Activated CD4-positive, alpha-beta memory T cell treated with anti-CD3 and anti-CD28 coated beads, Interleukin-2, amount 10 ng/mL, durations not matched to agents 7 days and 5 days (primary cell): ENCODE measurements at places on chromosomes 1 and 21. TPM values are rescaled to one million over a fixed set of nuclear protein-coding genes. Genes with fewer than 3 reads are reported as not detected.

- H3K4me1 ChIP-seq, result peaks cover 45% of the 10 kb centered on the region
- H3K27ac ChIP-seq, result no peak overlapping the region
These were observed 26.5 kb upstream of the KHDRBS1 start for GRCh38 chr1:31987135-31987619.

- H3K27me3 ChIP-seq, result no peaks in the 10 kb centered on the region
- peaks cover 42% of the 10 kb centered on the region for H3K4me1 ChIP-seq
- H3K27ac ChIP-seq, result no peak overlapping the region
- peaks cover 4% of the 10 kb centered on the region for H3K36me3 ChIP-seq
- no peak for DNase-seq
These were observed 148.0 kb downstream of the GALNT2 start for GRCh38 chr1:230215031-230215430.

DNA sequence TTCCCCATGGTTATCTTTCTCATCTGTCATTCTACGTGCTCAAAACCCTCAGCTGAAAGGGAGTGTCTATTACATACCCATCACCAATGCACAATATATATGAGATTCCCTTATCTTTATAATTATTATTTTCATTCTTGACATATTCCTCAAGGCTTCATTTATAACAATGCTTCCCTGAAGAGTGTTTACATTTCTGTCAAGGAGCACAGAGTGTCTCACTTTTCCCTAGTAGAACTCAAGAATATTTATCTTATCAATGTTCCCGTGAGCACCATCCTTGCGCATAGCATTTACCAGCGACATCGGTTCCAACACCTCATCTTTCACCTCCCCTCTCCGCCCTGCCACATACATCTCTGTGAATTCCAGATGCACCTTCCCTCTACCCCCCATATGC, 250.6 kb downstream of the PLA2G4A start:
- H3K4me1 ChIP-seq, result no peaks in the 10 kb centered on the region
- no peaks in the 10 kb centered on the region for H3K27me3 ChIP-seq
- no peaks in the 10 kb centered on the region for H3K36me3 ChIP-seq
- no peak overlapping the region for H3K4me3 ChIP-seq
- no peak for DNase-seq

- H3K27me3 ChIP-seq, result peaks cover 2% of the 10 kb centered on the region
- H3K27ac ChIP-seq, result no peak overlapping the region
- no peak overlapping the region for H3K4me3 ChIP-seq
These were observed 59.0 kb upstream of the BTG3 start for GRCh38 chr21:17671733-17672132.

Gene FCRL5
- not detected for total RNA-seq

Gene BEST4
- total RNA-seq, result 1.3 TPM

DNA sequence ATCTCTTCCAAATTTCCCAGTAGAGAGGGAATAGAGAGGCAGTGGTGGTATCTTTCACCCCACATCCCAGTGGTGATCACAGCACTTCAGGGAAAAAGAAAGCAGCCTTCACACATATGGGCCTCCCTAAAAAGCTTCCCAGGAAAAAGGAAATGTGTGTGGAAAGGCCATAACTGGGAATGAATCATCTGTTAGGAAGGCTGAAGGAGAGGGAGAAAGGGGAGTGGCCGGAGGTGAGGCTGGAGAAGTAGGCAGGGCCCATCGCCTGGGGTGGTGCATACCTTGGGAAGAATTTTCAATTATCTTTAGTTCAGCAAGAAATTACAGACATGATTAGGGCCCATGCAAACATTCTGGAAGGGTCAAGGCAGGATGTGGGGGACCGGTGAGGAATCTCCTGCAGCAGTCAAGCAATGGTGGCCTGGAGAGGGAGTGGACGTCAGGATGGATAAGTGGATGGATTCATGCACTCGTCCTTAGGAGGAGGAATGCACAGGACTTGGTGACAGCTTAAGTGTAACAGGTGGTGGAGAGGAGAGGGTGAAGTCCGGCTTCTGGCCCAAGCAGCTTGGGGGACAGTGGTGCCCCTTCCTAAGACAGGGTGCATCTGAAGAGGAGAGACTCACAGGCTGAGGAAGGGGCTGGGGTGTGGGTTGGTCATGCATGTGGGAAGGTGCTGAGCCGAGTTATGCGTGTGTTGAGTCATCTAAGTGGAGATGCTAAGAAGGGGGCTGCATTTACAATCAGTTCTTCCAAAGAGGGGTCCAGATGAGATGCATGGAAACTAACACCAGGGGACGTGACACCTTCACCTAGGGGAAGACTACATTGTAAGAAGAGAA, 17.9 kb downstream of the HIVEP3 start:
- H3K27me3 ChIP-seq, result no peaks in the 10 kb centered on the region
- no peak overlapping the region for H3K4me3 ChIP-seq
- H3K4me1 ChIP-seq, result peaks cover 81% of the 10 kb centered on the region
- H3K36me3 ChIP-seq, result peaks cover 7% of the 10 kb centered on the region
- no peak for DNase-seq

DNA sequence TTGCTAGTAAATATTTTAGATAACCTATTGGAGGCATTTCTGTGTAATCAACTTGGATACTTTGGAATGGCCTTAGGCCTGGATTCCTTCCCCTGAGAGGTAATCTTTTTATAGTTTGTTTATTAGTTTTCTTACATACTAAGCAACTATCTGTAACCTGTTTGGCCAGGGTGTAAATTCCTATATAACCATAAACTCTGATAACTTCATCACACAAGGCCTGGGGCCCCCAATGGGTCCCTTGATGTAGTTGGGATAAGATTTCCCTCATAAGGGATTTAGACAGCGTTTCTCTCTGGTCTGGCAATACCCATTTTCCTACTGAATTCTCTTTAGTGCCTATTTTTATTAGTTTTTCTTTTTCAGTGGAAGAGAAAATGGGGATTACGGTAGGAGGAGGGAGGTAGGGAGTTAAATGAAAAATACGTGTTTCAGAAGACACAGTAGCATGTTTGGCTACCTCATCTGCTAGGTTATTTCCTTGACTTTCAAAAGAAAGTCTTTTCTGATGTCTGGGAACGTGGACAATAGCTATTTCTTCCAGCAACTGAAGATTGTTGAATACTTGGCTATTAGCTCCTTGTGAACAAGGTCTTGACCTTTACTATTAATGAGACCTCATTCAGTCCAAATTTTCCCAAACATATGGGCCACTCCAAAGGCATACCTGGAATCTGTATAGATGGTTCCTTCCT, 7.4 kb upstream of the AADACL3 start:
- no peak overlapping the region for H3K27ac ChIP-seq
- DNase-seq, result no peak
- no peak overlapping the region for H3K4me3 ChIP-seq
- H3K36me3 ChIP-seq, result no peaks in the 10 kb centered on the region
- no peaks in the 10 kb centered on the region for H3K4me1 ChIP-seq

DNA sequence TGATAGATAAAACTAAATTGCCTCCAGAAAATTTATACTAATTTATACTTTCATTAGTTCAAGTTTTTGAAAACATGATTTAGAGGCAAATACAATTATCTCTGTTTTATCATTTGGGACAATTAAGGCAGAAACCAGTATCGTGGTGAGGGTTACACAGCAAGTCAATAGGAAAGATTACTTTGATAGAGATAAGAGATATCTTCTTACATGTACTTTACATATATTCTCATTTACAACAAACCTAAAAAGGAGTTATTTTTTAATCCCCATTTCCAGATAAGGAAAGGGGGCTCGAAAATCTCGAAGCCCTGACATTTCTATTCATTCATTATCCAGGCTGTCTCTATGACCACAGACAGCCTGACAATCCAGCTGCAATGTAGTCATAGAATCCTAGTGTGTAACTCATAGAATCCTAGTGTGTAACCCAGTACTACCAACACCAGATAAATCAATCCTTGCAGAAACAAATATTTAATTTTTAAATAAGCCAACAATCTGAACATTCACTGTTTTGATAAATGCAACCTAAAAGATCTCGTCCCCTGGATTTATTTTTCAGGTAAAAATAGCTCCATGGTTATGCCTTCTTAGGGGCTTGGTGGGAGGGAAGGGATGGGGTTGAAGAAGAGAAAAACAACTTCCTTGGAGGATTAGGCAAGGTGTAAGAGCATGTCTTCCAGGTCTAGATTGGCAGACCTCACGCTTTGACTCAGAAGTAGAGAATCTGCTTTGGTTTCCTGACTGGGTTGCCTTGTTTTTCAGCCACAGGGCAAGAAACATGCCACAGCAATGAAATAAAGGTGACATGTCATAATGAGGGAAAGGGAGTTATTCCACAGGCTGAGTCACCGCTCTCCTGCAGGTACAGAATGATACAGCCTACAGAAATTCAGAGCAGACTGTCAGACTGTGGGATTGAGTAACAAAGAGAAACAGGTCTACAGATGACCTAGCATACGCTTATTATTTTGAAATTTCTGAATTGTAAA, 45.6 kb downstream of the IRF2BP2 start:
- H3K27me3 ChIP-seq, result no peaks in the 10 kb centered on the region
- H3K4me3 ChIP-seq, result no peak overlapping the region
- H3K27ac ChIP-seq, result no peak overlapping the region
- no peaks in the 10 kb centered on the region for H3K36me3 ChIP-seq

Gene ARHGEF10L
- not detected for total RNA-seq

Gene NECTIN4
- total RNA-seq, result not detected

Gene ANKRD34A
- total RNA-seq, result 3.7 TPM

DNA sequence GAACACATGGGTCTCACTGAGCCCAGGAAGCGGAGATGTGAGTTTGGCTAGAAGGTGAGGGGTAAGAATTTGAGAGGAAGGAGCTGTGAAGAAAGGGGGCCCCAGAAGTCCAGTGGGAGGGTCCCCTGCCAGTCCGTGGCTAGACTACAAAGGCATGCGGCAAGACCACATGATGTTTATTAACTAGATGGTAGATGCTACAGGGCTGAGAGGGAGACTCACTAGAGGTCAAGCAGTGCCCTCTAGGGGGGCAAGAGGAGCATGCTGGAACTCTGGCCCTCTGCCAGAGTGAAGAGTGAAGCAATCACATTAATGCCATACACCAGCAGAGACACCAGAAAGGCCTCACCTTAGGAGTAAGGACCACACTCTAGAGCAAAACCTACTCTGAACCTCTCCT, 12.2 kb downstream of the KIAA0319L start:
- DNase-seq, result peak; percentile 59
- no peak overlapping the region for H3K27ac ChIP-seq
- no peaks in the 10 kb centered on the region for H3K27me3 ChIP-seq

DNA sequence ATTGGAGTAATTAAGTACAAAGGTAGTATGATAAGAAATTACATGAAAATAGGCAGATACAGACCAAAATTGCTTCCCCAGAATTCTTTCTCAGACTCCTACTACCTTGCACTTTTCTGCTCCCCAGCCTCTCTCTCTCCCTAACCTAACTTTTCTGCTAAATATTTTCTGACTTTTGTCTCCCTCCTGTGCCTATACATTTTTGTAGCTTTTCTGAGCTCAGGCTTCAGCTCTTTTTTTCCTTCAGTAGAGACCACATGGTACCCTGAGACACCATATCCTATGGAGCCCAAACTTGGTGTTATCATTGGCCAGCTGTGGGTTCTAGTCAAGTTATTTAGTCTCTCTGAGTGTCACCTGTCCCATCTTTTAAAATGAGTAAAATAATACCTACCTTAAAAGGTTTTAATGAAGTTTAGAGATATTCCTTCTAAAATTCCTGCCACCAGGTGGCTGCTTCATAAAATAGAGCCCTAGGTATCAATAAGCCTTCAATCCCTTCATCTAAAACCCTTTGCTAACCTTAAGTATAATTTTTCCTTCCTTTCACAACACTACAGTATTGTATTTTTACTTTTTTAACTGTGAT, 237.6 kb upstream of the DUSP10 start:
- H3K27me3 ChIP-seq, result peaks cover 4% of the 10 kb centered on the region
- H3K27ac ChIP-seq, result no peak overlapping the region
- no peaks in the 10 kb centered on the region for H3K4me1 ChIP-seq
- H3K36me3 ChIP-seq, result no peaks in the 10 kb centered on the region
- DNase-seq, result no peak
- no peak overlapping the region for H3K4me3 ChIP-seq

DNA sequence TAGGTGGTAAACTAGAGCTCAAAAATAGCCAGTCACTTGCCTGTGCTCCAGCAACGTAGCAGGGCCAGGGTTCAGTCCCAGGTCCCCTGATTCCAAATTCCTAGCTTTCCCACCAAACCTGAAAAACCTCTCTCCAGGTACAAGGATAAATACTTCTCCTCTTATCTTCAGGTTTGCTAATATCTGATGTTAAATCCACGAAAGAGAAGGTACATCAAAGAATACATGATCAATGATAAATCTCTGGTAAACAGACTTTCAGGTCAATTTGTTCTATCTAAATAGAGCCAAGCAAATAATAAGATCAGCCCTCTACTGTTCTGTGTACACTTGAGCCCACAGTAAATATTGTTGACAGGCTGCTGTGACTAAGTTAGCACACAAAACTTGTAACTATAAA, 52.1 kb upstream of the AKT3 start:
- DNase-seq, result no peak
- no peak overlapping the region for H3K27ac ChIP-seq
- H3K4me3 ChIP-seq, result no peak overlapping the region
- no peaks in the 10 kb centered on the region for H3K4me1 ChIP-seq
- H3K27me3 ChIP-seq, result peaks cover 2% of the 10 kb centered on the region

GRCh38 chr1:240854367-240854766, 242.4 kb upstream of the GREM2 start:
- DNase-seq, result no peak
- no peaks in the 10 kb centered on the region for H3K27me3 ChIP-seq
- H3K36me3 ChIP-seq, result no peaks in the 10 kb centered on the region

DNA sequence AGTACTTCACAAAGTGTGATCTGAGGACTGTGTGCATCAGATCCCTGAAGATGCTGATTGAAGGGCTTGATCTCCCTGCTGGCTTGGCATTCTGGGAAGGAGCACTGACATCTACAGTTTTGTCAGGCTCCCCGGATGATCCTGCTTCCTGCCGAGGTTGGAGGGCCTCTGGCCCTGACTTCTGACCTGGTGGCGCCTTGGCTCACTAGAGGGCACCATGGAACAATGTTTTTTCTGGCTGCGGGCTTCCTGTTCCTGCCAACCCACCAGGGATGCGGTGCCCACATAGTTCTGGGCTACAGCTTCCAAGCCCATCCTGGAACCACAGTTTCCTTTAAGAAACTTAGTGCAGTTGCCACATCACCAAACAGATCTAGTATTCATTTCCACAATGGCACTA, 38.8 kb upstream of the RASAL2 start:
- no peak overlapping the region for H3K27ac ChIP-seq
- no peak for DNase-seq
- no peak overlapping the region for H3K4me3 ChIP-seq
- no peaks in the 10 kb centered on the region for H3K27me3 ChIP-seq
- no peaks in the 10 kb centered on the region for H3K4me1 ChIP-seq

DNA sequence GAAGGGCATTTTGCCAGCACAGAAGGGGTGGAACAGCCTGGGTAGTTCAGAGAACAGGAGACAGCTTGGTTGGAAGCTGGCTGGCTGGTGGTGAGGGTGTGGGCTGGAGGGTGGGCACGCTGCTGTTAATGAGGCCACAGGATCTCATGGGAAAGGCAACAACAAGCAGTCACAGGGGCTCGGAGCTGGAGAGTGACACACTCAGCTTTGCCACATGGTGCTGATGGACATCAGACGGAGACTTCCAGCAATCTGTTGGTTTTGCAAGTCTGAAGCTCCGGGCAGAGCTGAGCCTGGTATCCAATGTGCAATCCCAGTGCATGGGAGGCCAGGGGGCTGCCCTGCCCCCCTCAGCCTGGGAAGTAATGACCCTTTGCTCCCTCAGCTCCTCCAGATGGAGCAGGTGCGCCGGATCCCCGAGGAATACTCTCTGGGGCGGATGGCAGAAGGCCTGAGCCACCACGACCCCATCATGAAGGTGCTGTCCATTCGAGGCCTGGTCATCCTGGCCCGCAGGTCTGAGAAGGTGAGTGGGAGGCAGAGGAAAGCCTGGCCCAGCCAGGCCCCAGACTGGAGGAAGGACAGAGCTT, 15.6 kb upstream of the TTC4 start:
- H3K36me3 ChIP-seq, result no peaks in the 10 kb centered on the region
- H3K4me3 ChIP-seq, result no peak overlapping the region
- no peak for DNase-seq
- H3K27me3 ChIP-seq, result peaks cover 6% of the 10 kb centered on the region
